ENCODE measurements at places on chromosomes 12 and 14.

DNA sequence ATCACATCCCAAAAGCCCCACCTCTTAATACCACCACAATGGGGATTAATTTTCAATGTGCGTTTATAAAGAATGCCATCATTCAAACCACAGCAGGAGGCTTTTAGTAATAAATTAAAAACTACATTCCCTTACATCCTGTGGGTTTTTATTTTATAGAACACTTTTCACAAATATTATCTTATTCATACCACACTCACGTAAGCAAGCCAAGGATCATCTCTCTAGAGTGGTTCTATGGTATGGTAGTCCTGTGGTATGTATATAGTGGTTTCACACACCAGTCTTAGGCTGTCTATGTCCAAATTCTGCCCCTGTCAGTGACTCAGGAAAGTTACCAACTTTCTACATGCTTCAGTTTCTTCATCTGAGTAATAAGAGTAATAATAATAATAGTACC is 100.2 kb downstream of the GALC start:
- DNase-seq = no peak

DNA sequence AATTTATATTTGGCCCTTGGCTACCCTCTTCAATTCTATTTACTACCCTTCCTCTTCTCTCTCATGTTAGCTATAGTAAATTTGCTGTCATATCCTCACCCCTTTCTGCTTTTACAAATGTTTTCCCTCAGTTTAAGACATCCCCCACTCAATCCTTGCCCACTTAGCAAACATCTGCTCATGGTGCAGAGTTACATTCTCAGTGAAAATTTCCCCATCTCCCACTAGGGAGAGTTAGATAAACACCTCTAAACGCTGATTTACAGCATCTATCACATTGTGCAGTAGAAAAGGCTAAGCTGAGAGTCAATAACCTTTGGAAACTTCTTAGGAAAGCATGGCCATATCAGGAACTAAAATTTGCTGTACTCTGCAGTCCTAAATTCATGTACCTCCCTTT is 69.0 kb downstream of the DENND5B start:
- DNase-seq = no peak

DNA sequence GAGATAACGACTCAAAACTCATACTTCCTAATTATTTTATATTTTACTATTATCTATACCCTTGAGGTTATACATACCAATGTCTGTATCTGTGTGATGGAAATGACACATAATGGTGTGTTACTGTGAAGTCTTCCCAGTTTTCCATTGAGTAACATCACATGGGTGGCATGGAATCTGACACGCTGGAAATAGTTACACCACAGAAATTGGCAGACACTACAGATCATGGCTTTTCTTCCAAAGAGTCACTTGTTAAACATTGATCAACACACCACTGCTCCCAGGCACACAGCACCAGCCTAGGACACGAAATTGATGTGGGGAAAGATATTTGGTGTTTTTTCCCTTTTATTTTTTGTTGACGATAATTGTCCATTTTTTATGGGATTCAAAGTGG is 33.0 kb upstream of the VWF start:
- DNase-seq = no peak

- peak; percentile 7 for DNase-seq
Observed at GRCh38 chr12:11321980-11322379, 11.7 kb upstream of the PRB4 start.

GRCh38 chr12:15693228-15693911 is 95.8 kb downstream of the EPS8 start:
- DNase-seq = no peak

DNA sequence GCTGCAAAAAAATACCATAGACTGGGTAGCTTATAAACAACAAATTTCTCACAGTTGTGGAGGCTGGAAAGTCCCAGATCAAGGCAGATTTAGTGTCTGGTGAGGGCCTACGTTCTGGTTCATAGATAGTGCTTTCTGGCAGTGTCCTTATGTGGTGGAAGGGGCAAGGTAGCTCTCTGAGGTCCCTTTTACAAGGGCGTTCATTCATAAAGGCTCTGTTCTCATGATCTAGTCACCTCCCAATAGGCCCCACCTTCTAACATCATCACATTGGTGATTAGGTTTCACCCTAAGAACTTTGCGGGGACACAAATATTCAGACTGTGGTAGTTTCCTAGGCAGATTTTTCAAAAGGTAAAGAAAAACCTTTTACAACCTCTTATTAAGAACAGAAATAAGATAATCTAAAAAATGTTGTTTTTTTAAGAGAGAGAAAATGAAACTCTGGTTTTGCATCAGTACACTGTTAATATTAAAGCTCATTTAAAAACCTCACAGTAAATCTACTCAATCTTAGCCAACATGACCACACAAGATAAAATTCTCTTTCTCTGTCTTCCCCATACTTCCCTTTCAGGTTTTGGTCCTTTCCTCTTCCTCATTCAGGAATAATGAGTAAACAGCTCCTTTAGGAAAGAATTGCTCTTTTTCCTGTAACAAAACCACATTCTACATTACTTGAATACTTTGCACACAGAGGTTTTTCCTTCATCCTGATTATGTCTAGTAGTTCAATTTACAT is 117.5 kb downstream of the UNC79 start:
- DNase-seq = no peak

DNA sequence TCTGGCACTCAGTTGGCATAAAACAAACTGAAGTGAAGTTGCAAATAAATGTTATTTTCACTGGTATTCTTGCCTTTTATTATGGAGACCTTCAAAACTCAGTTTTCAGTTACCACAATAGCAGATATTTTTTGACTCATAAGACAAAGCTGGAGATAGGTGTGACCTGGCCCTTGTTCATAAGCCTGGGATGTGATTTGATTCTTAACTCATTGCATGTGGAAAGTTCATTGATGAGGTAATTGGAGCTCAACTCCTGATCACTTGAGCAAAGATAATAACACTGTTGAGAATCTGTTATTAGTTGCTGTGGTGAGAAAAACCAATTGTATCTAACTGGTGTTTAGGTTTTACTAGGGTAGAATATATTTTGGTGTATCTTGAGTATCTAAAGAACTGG is 105.1 kb downstream of the AEBP2 start:
- no peak for DNase-seq

DNA sequence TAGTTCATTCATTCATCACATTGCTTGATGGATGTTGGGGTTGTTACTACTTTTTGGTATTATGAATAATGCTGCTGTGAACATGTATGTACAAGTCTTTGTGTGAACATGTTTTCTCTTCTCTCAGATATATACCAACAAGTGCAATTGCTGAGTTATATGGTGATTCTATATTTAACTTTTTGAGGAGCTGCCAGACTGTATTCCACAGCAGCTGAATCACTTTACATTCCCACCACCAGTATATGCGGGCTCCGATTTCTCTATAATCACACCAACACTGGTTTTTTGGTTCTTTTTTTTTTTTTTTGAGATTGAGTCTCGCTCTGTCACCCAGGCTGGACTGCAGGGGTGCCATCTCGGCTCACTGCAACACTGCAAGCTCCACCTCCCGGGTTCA is 22.2 kb upstream of the PLEKHG6 start:
- no peak for DNase-seq

- no peak for DNase-seq
Observed at GRCh38 chr14:65864984-65865383, 452.5 kb downstream of the FUT8 start.

- DNase-seq = no peak
Observed at GRCh38 chr12:110853836-110854235, 7.0 kb downstream of the CCDC63 start.

GRCh38 chr14:103698380-103699260 is 16.6 kb downstream of the XRCC3 start:
- DNase-seq = no peak

- DNase-seq = no peak
Observed at GRCh38 chr12:110917467-110917866, 2.9 kb downstream of the MYL2 start.

DNA sequence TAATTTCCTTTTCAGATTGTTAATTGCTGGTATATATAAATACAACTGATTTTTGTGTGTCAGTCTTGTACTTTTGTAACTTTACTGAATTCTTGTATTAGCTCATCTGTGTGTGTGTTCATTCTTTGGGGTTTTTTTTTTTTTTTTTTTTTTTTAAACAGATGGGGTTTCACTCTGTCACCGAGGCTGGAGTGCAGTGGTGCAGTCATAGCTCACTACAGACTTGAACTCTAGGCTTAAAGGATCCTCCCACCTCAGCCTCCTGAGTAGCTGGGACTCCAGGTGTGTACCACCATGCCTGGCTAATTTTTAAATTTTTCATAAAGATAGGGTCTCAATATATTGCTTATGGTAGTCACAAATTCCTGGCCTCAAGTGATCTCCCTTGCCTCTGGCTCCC is 68.0 kb downstream of the WNK1 start:
- no peak for DNase-seq

DNA sequence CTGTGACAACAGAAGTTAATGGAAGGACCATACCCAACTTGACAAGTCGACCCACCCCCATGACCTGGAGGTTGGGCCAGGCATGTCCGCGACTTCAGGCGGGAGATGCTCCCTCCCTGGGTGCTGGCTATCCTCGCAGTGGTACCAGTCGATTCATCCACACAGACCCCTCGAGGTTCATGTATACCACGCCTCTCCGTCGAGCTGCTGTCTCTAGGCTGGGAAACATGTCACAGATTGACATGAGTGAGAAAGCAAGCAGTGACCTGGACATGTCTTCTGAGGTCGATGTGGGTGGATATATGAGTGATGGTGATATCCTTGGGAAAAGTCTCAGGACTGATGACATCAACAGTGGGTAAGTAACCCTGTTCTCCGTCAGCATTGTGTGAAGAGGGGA is 220.1 kb downstream of the NAV3 start:
- DNase-seq = no peak

DNA sequence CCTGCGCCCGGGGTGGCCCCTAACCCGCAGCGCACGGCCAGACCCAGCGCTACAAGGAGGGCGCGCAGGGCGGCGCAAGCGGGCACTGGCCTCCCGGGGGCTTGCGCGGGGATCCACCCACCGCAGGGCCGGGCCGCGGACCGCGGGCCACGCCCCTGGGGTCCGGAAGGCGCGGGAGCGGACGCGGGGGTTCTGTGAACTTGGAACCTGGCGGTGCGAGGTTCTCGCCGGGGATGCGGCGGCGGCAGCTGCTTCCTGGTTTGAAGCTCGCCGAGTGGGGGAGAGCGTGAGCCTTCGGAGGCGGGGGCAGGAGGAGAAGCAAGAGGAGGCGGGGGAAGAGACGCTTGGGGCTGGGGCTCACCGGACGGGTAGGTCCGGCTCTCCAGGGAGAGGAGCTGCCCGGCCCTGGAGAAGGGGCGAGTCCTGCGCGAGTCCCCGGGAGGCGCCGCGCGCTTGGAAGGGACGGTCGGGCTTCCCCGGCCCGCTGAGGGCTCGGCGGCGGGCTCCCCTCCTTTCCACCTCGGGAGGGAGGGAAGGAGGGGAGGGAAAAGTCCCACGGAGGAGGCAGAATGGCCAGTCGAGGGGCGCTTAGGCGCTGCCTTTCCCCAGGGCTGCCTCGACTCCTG is at the start of gene PRKCH:
TSS of gene PRKCH (plus strand) at position 195 of the 626 bp plus-strand sequence. CDS start 523 bp downstream, outside the sequence.
- no peak for DNase-seq

DNA sequence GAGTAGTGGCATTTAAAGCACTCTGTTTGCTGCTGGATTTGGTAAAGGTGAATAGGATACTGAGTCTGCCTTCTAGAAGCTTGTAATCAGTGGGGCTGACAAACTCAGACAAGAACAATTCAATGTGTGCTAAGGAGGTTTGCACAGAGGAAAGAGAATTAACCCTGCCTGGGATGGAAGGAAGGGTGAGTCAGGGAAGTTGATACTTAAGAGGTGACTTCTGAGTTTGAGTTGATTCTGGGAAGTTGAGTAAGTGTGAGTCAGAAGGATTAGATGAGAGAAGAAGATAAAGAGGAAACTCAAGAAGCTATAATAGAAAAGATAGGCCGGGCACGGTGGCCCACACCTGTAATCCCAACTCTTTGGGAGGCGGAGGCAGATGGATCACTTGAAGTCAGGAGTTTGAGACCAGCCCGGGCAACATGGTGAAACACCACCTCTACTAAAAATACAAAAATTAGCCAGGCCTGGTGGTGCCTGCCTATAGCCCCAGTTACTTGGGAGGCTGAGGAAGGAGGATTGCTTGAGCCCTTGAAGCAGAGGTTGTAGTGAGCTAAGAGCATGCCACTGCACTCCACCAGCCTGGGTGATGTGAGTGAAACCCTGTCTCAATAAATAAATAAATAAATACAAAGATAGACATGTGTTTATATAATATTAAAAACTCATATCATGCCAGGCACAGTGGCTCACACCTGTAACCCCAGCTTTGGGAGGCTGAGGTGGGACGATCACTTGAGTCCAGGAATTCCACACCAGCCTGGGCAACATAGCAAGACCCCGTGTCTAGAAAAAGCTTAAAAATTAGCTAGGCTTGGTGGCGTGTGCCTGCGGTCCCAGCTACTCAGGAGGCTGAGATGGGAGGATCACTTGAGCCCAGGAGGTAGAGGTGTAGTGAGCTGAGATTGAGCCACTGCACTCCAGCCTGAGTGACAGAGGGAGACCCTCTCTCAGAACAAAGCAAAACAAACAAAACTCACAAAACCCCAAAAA is 126.8 kb upstream of the CPM start:
- peak; percentile 74 for DNase-seq

DNA sequence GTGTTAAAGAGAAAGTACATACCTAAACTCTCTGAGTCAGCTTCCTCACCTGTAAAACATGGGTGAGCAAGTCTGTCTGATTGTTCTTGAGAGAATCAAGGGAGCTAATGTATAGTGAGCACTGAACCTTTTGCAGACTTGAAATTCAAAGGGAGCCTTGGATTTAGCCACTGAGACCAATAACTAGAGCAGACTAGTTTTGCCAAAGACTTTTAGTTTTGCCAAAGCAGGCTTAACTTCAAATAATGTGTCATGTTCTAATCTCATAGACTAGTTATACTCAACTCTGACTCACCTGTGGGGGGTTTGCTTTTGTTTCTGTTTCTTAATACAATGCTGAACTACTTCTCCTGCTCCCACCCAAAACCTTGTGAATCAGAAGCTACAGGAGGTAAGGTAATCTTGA is 123.7 kb downstream of the SLC25A21 start:
- no peak for DNase-seq

DNA sequence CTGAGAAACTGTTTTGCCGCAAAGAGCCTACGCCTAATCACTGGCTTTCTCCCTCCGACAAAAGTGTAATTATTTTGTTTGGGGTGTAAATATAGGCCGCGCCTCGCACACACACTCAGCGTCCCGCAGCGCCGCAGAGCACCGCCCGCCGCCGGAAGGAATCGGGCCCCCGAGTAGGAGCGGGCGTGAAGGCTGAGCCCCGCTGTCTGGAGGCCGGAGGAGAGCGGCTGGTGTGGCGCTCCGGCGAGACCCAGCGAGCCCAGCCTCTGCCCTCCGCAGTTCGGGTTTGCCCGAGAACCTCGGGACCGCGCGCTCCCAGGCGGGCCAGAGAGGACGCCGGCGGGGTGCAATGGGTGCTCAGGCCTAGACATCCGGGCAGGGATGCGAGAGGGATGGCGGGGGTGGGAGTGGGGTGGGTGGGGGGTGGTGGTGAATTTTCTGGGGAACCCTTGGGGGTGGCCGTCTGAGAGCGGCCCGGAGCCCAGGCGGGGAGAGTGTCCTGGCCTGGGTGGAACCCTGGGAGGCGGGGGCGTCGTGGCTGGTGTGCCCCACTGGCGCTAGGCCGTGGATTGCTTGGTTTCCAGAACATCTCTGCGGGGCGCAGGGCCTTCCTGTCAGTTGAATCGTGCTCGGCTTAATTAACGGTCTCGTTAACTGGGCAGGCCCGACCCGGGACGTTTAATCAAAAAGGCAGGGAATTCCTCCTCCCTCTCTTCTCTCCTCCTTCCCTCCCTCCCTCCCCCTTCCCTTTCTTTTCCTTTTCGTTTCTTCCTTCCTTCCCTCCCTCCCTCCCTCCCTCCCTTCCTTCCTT is 4.7 kb upstream of the LHX5 start:
- DNase-seq = no peak

- DNase-seq = no peak
Observed at GRCh38 chr14:99575043-99576023, 28.7 kb downstream of the CCDC85C start.

- no peak for DNase-seq
Observed at GRCh38 chr12:14284184-14284722, 81.2 kb upstream of the ATF7IP start.

All from GM04503 (cell line).